ENCODE measurements at places on chromosomes 6 and 20.

DNA sequence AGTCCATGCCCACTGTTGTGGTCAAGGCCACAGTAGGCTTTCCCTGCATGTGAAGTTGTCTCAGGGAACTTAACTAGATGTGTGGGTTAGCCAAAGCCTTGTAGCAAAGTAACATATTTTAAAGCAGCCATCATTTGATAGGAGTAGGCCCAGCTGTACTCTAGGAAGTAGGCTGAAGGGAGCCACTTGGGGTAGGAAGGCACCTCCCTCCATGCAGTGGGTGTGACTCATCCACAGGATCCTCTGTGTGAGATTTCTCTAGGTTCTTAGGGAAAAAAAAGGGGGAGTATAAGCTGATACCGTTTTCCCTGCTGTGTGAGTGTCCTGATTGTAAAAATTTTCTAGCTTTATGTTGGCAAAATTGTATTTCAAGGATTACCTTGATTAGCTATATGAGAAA lies 44.7 kb downstream of the VAPB start:
- DNase-seq = no peak

DNA sequence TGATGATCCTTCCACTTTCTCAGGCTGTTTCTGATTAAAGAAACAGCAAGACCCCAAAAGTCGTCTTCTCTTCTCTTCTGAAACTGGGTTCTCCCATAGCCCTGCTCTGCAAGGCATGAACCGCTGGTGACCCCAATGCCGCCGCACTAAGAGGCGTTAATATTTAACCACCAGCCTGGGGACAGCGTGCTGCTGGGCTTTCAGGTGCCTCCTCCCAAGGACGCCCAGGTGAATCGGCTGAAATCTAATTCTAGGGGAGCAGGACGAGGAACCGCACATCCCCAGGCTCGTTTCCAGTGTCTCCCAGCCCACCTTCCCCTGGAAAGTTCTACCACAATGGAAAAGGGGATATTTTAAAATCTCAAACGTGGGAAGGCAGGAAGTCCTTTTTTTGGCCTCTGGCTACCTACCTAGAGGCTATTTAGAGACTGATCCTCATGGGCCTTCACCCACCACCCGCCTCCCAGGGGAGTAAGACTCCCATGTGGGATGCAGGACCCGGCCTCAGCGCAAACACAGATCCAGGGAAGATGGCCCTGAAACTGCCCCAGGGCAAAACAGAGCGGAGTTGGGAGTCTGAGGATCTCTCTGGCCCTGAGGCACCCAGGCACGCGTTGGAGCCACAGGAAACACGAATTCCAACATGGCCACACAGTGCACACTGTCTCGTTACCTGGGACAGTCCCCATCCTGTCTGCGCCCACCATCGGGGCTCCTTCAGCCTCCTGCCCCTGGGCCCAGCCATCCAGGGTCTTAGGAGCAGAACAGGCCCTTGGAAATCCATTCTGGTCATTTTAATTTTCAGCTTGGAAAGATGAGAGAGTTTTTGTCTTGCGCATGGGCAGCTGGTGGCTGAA lies 56.2 kb downstream of the BMP7 start:
- DNase-seq = no peak

- DNase-seq = no peak
Observed at GRCh38 chr20:63690898-63691710, 5.3 kb upstream of the TNFRSF6B start.

- no peak for DNase-seq
Observed at GRCh38 chr20:57893366-57893999, 183.7 kb upstream of the PMEPA1 start.

DNA sequence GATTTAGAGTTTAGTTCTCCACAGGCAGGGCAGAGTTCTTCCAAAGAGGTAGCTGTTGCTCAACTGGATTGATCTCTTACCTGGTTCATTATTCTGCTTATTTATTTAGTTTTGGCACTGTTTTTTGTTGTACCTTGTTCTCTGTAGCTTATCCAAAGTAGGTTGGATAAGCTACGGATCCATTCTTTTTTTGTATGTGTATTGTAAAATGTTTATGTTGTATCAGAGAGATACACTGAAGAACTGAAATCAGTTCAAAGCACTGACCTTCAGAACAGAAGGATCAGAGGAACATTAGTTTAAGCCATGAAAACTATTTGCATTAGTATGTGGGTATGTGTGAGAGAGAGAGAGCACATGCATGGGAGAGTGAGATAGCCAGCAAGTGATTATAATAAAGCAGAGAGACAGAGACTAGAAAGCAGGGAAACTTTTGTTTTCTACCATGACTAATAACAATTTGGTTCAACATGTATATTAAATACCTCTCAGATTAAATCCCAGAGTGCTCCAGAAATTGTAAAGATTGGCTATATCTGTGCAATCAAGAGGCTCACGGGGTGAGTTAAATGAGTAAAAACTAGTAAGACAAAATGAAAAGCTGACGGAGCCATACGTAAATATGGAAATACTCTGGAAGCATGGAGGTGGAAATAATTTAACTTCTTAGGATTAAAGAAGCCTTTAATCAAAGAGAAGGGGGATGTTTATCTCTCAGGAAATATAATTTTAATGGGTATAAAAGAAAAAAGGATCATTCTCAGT lies 40.2 kb downstream of the ITCH start:
- no peak for DNase-seq

DNA sequence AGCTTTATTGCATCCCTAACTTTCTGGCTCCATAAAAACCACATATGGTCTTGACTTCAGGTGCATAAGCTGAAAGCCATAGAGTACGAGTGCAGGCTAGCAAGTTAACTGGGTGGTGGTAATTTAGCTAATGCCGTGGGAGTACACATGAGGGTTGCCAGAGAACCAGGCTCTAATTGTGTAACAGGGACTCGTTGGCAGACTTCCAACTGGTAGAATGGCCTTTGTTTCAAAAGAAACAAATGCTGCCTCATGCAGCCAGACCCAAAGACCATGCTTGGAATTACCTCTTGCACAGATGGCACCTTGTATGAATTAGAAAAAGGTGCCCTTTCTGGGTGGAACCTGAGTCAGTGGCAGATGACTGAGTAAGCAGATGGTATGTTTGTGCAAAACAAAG lies 73.2 kb downstream of the LY86 start:
- no peak for DNase-seq

- no peak for DNase-seq
Observed at GRCh38 chr6:33699131-33699530, 12.4 kb downstream of the UQCC2 start.

GRCh38 chr6:82013561-82014530 lies 233.7 kb downstream of the IBTK start:
- no peak for DNase-seq

- DNase-seq = no peak
Observed at GRCh38 chr6:128885381-128885780, 2.4 kb downstream of the LAMA2 start.

DNA sequence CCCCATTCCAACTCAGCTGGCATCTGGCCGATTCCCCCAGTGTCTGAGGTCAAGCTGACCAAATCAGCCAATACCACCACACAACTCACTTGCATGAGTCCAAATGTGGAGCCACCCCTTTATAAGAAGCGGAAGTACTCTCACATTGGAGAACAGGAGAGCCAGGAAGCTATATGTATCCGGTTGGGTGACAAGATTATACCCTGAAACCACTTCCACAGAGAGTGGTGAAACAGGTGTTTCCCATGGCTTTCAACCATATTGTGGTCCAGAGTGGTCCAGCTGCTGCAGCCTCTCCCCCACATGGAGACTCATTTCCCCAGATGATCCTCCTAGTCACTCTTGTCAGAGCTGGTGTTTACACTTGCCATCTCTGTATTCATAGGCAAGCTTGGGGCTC lies 24.0 kb upstream of the SERINC1 start:
- DNase-seq = no peak

GRCh38 chr6:49499126-49499525 lies 597 bp upstream of the GLYATL3 start:
- DNase-seq = no peak

- no peak for DNase-seq
Observed at GRCh38 chr6:56334937-56335336, 87.6 kb upstream of the COL21A1 start.

- DNase-seq = no peak
Observed at GRCh38 chr6:119608994-119609393, 259.4 kb upstream of the MAN1A1 start.

GRCh38 chr6:163730246-163731210 lies 316.0 kb downstream of the QKI start:
- DNase-seq = no peak

DNA sequence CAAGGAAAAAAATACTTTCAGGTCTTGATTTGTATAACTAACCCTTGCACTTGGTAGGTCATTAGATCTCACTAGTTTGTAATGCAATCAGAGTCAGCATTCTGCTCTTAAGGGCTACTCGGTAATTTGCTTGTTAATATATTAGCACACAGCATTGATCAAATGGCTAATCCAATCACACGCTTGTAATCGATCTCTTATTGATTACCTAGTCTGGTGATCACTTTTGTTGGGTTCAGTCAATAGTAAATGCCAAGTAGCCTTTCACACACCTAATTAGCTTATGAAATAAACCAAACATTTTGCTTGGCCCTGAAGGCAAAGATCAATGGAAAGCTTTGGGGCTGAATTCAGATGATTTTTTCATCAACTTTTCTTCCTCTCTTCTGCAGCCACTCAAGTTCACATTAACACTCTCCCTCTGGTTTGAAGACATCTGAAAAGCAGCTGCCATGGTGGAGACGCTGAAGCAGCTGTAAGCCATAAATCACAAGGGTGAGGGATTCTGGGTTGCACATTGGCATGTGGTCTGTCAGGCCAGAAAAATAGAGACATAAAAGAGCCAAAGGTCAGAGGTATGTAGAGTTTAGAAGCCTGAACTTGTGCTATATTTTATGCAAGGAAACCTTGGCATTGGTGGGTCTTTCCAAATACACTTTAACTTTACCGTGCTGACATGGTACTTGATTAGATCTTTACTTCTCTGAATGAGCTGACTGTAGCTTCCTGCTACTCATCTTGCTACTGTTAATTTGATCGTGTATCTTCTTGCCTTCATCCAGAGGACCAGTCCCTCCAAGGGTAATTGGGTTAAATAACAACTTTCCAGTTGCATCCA lies 234.4 kb downstream of the SIM1 start:
- no peak for DNase-seq

Data from activated CD4-positive, alpha-beta T cell treated with anti-CD3 and anti-CD28 coated beads for 48 hours (primary cell).